Left colon (tissue), 2 donors: ENCODE measurements at places on chromosomes 5 and 9. TPM values are rescaled to one million over a fixed set of nuclear protein-coding genes. Genes with fewer than 3 reads are reported as not detected.

CCDC192 gene
- not detected for total RNA-seq

SLC27A6 gene
- total RNA-seq = 0.34 TPM

NDUFS4 gene
- 97.3 TPM for total RNA-seq

CNTFR gene
- total RNA-seq = 6.4 TPM

FGF18 gene
- 0.43 TPM for total RNA-seq

PHYKPL gene
- 157 TPM for total RNA-seq

NMUR2 gene
- not detected for total RNA-seq

SMIM33 gene
- total RNA-seq = 2.8 TPM

ENHO gene
- total RNA-seq = 0.89 TPM

HCN1 gene
- total RNA-seq = 0.06 TPM

TRIM7 gene
- total RNA-seq = 14.2 TPM

CAAP1 gene
- total RNA-seq = 29.8 TPM
